ENCODE measurements at places on chromosomes 1 and 21. TPM values are rescaled to one million over a fixed set of nuclear protein-coding genes. Genes with fewer than 3 reads are reported as not detected.

The MYBPH gene
- not detected for total RNA-seq

The OR2L2 gene
- not detected for total RNA-seq

The DDAH1 gene
- total RNA-seq: 9.0 TPM

The PLA2G4A gene
- total RNA-seq: 9.4 TPM

Measured in A549 treated with dexamethasone at 1 μM for 4 hours (cell line).